ENCODE measurements at places on chromosomes 7 and 10. TPM values are rescaled to one million over a fixed set of nuclear protein-coding genes. Genes with fewer than 3 reads are reported as not detected.

Gene UCMA
- total RNA-seq: not detected

DNA sequence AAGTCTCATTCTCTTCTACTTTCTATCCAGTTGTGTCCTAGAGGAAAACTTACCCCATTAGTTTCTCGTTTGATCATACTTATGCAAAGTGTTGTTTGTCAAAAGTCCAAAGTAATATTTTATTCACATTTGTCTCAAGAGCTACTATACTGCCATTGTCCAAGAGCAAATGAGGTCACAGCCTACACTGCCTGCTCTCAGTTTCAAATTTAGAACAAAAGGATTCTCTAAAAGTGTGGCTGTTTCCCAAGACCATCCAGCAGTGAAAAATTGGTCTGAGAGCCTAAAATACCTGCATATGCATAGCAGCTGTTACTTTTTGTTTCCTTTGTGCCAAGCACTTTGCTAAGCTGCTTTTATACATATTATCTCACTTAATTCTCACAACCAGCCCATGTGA, 439.5 kb upstream of the NFE2L3 start:
- no peak for DNase-seq

Gene FGFBP3
- 0.26 TPM for total RNA-seq

Gene KAZALD1
- 4.0 TPM for total RNA-seq

DNA sequence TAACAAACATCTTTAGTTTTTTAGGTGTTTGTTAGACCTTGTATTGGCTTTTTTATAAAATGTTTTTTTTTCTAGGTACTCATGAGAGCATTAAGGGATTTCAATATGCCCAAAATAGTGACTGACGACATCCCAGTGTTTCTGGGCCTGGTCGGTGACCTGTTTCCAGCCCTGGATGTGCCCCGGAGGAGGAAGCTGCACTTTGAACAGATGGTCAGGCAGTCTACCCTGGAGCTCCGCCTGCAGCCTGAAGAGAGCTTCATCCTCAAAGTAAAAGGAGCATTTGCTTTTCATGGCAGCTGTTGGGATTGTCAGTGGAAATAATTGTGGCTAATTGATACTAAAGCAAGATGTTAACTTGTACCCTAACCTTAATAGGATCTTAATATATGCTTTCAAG, 161.5 kb downstream of the DNAH11 start:
- DNase-seq: no peak

Gene WAPL
- total RNA-seq: 41.9 TPM

DNA sequence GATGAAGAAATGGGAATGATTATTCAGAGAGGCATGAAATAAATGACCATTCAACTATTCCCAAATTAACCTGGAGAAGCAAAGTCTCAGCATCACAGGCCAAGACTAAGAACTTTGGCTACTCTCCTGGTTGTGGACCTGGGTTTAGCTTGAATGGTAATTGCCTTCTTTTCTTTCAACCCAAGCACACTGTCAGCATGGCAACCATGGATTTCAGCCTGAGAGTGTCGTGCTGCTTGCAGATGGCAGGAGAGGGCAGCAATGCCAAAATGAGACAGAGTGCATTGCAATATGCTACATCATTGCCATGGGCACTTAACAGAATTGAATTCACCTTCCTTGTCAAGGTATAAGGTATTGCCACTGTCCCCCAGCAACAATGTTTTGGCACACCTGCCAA, 767.2 kb downstream of the REEP3 start:
- DNase-seq: no peak

Gene CASTOR2
- 1.6 TPM for total RNA-seq

- no peak for DNase-seq
These were observed 533.5 kb downstream of the SH2D4B start for GRCh38 chr10:81071087-81071796.

DNA sequence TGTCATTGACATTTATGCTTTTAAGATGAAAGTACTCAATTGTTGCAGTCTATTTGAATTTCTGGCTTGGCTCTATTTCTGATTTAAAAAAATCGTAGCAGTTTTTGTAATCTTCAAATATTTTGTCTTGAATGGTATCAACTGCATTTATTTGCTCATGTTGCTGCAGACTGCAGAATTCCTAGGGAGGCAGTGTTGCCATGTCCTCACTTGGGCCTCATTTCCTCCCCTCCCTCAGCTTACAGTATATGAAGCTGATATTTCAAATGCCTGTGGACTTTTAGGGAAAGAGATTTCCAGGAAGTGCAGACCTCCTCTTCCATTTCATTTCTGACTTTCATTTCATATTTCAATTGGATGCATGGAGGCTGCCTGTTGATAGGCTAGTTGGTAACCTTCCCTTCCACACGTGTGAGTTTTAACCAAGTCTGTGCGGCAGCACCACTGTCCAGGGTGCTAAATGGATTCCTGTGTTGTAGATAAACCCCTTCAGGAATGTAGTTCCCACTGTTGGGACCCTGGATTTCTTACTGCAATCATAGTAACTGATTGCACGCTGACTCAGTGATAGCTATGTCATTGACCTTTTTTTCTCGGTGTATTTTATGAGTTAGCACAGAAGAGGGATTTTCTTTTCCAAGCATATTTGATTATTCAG, 17.5 kb downstream of the VPS50 start:
- DNase-seq: peak; percentile 5

DNA sequence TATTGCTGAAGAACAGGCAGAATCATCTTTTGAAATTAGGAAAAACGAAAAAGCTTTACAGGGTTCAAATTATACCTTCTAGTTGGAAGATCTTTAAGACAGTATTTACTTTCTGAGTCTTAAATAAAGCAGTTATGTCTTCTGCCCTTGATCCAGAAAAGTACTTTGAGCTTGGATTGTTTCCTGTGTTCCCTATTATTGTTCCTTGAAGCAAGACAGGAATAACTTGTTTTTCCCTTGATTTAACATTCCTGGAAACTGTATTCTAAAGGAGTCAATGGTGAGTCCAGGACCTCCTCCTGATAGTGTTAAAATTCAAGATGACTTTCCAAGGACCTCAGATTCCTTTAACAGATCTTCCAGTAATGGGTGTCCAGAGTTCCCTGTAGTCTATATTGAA, 74.3 kb upstream of the GATA3 start:
- DNase-seq: no peak

Gene ADRB1
- total RNA-seq: 1.8 TPM

DNA sequence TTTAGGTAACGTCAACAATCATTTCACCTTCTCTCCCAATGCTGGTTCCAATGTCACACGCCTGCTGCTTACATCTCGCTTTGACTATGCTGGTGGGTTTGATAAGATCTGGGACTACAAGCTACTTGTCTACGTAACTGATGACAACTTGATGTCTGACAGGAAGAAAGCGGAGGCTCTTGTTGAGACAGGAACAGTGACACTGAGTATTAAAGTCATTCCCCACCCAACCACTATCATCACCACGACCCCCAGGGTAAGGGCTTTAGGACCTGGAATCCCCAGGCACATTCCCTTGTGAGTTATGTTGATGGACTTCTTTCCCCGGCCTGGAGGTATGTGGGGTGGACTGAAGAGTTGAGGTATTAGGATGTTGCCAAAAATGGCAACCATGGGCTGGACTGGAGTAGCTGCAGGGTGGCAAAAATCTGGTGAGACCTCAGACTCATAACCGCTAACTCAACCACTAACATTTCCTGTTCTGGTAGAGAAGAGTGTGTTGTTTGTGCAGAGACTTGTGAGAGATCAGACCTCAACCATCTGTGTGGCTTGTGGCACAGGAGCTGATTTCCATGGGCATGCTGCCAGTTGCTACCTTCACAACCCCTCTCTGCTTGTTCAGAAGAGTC, 59.2 kb downstream of the CDHR3 start:
- no peak for DNase-seq

DNA sequence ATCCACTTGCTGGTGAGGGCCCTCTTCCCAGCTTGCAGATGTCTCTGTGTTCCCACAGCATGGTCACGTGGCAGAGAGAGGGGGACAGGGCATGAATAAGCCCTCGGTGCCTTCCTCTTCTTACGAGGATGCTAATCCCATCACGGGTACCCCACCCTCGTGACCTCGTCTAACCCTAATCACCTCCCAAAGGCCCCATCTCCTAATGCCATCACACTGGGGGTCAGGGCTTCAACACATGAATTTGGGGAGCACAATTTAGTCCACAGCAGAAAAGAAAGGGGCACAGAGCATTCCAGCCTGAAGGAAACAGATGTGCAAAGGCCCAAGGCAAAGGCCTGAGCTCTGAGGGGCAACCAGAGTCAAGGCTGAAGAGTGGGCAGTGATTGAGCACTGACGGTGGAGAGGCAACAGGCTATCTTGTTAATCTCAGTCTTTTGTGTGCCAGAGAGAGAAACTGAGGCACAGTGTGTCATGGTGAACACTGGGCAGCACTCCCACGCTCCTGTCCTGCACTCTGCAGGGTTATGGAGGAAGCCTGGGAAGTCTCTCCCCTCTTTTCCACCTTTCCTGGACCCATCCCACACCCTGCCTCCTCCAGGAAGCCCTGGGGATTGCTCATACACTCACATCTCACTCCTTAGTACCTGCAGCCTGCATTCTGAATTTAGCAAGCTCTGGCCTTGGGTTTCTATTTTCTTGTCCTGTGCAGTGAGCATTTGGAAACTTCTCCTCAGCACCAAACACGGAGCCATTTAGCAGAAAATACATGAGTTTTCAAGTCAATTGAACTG, 49.0 kb downstream of the ALOX5 start:
- DNase-seq: no peak

Gene SPOCK2
- 0.26 TPM for total RNA-seq

- DNase-seq: no peak
These were observed 214.9 kb downstream of the CREB5 start for GRCh38 chr7:28627263-28627653.

DNA sequence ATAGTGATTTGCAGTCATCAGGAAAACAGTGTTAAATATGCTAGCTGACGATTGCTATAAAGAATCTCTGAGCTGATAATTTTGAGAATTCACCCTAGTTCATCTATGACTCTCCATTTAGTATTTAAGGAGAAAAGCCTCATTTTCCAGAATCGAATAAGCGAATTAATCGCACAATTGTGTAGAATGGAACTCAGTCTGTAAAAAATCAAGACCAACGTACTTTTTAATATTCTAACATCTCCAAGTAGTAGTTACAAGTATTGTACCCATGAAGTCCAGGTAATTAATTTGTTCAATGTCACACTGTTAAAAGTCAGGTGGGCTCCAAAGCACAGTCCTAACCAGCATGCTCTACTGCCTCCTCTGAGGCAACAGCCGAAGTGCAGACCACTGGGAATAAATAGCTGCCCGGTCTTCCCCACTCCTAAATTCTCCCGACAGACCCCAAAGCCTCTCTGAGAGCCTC, 380 bp upstream of the AGBL3 start:
- DNase-seq: no peak

Gene DLG5
- total RNA-seq: 45.3 TPM

Gene DCLRE1C
- 10.2 TPM for total RNA-seq

DNA sequence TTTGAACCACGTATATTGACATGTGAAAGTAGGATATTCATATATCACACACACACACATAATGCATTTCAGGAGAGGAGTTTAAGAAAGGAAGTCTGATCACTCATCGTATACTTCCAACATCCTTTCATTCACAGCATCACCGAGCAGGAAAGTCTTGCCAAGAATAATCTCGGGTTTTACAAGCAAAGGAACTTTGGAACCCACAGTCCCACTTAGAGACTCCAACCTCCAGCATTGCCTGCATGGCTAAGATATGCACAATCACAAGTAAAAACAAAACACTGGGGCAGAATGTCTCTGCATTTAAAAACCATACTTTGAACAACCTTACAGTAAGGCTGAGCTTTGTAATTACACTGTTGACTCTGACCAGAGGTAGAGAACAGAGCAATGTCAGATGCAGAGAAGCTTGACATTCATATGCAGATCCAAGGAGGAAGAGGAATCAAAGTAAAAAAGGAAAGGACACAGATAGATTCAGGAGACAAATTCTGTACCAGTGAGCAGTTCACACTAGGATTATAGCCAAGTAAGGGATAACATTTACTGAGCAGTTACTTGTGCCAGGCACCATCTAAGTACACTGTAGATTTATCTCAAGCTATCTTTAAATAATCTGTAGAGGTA, 14.8 kb downstream of the THSD7A start:
- no peak for DNase-seq

- peak; percentile 23 for DNase-seq
These were observed 378 bp upstream of the PRKCQ start for GRCh38 chr10:6580279-6581029.

GRCh38 chr10:123878666-123879303, 12.8 kb downstream of the CPXM2 start:
- no peak for DNase-seq

- DNase-seq: no peak
These were observed 350 bp upstream of the ZNF37A start for GRCh38 chr10:38093816-38094157.

DNA sequence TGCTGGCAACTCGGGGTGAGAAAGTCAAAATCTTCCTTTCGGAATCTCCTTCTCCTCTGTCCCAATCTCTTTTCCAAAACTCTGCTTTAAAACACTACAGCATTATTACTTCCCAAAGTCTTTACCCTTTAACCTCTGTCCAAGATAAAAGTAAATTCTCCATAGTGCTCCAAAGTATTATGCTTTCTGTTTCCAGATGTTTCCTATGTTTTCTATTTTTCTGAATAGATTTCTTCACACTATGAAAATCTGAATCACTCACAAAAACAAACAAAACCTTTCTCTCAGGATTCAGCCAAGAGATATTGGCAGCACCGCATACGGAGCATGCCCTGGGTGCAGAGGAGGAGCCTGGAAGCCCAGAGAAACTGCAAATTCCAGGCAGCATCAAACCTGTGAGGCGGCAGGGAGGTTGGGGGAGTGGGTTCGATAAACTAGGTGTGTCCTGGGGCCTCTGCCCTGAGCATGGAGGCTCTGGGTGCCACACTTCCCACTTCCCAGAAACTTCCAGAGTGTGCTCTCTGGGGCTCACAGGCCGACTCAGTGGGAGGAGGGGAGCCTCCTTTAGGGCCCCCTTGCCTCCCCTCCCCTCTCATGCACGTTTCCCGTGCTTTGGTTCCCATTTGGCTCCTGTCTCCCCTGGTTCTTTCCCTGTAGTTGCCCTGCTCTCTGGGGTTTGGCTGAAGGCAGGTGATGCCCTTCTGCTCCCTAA, 35.6 kb downstream of the VIPR2 start:
- no peak for DNase-seq

Gene SEPTIN14
- not detected for total RNA-seq

GRCh38 chr10:71052076-71052660, 160.2 kb upstream of the UNC5B start:
- no peak for DNase-seq

- no peak for DNase-seq
These were observed 519.4 kb downstream of the SUGCT start for GRCh38 chr7:40654171-40654570.
